ENCODE measurements at places on chromosomes 6 and 20.

- no peak for DNase-seq
These were observed 294.4 kb downstream of the KCNQ5 start for GRCh38 chr6:72916298-72916697.

- no peak for DNase-seq
These were observed 492.1 kb upstream of the EYS start for GRCh38 chr6:66199171-66199570.

DNA sequence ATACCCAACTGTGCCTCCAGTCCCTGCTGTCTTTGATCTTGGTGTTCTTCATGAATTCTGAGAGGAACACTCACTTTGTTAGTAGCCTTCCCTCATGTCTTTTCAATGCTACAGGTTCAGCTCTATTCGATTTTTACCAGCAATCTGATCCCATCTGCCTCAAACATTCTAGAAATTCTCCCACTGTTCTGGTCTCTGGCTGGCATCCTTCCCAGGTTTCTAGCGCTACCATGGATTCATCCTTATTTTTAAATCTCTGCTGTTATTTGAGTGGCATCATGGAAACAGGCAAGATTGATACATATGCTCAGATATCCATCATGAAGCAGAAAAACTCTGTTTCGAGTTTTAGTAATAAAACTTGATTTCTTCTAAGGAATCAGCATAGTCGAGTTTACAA, 94.8 kb downstream of the GRM1 start:
- DNase-seq = no peak

- DNase-seq = no peak
These were observed 162.0 kb downstream of the FAXC start for GRCh38 chr6:99187429-99187828.

DNA sequence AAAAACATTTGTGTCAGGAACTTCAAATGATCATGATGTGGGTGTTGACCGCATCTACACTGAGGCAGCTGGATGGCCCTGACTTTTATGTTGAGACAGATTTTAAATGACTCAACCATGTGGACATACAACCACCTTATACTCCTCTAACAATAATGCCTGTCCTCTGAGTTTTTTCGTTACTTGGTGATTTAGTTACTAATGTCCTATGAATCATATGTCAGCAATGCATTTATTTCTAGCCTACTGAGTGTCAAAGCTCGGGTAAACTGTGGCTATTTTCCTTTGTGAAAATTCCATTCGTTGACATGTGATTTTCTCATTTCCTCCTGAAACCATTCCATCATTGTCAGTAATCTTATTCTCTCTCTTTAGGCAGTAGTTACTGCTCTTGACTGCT, 38.9 kb upstream of the NKX2-4 start:
- no peak for DNase-seq

- no peak for DNase-seq
These were observed 125.8 kb downstream of the LY86 start for GRCh38 chr6:6714118-6714897.

DNA sequence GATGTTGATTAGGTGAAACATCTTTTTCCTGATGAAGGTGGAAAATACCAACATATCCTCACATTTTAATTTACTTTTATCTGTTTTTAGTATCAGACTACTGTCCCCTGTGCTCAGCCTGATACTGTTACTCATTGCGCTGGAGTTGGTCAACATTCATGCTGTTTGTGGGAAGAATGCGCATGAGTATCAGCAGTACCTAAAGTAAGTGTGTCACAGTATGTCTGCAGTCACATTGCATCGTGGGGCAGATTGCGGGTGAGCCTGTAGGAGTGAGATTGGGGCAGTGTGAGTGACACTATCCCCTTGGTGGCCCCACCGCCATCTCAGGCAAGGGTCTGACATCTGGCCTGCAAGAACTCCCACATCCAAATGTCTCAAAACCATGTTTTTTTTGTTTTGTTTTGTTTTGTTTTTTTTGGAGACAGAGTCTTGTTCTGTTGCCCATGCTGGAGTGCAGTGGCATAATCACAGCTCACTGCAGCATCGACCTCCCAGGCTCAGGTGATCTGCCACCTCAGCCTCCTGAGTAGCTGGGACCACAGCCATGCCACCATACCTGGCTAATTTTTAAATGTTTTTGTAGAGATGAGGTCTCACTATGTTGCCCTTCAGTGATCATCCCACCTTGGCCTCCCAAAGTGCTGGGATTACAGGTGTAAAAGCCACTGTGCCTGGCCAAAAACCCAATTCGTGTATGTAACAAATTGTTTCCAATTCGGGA, 27.8 kb downstream of the ERMARD start:
- DNase-seq = no peak

GRCh38 chr6:25142506-25142905, 136.7 kb upstream of the CARMIL1 start:
- no peak for DNase-seq

DNA sequence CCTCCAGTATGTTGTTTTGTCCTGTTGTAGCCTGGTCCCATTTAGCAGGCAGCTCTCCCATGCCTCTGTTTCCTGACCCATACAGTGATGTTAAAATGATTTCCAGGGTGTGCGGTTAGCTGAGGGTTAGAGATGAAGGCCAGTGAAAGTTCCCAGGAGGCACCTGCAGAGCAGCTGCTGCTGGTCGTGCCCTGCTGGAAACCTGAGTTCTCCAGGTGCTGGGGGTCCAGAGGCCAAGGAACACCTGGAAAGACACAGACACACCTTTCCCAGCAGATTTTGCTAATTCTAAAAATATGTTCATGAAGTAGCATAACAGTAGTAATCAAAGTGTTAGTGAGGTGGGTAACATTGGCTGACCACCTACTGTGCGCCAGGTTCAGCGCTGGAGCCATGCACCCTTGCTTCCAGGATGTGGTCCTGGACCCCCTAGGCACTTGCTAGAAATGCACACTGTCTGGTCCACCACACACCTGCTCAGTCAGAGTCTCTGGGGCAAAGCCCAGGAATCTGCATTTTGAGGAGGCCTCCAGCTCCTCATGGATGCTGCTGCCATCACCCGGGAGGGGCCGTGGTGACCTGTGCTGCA, 118.7 kb downstream of the SYNDIG1 start:
- no peak for DNase-seq

DNA sequence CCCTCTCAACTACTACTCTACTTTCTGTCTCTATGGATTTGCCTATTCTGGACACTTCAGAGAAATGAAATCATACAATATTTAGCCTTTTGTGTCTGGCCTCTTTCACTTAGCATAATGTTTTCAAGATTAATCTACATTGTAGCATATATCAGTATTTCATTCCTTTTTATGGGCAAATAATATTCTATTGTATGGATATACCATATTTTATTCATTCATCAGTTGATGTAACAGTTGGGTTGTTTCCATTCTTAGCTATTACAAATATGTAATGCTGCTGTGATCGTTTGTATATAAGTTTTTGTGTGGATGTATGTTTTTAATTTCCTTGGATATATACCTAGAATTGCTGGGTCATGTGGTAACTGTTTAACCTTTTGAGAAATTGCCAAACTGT, 23.4 kb downstream of the FAM184A start:
- DNase-seq = no peak

- DNase-seq = no peak
These were observed 958 bp downstream of the MLIP start for GRCh38 chr6:54112151-54112650.

GRCh38 chr20:38126146-38126921, 38.7 kb downstream of the TGM2 start:
- DNase-seq = no peak
